Mammary microvascular endothelial cell (primary cell): ENCODE measurements at places on chromosomes 16 and 17. TPM values are rescaled to one million over a fixed set of nuclear protein-coding genes. Genes with fewer than 3 reads are reported as not detected.

Gene TBX2
- total RNA-seq, result under 0.01 and 0.10 TPM in 2 replicates

Gene KRTAP9-2
- total RNA-seq, result not detected in 2 replicates

Gene MYL4
- total RNA-seq, result 2.4 and 2.6 TPM in 2 replicates

Gene CES5A
- not detected in 2 replicates for total RNA-seq

Gene ASIC2
- total RNA-seq, result not detected in 2 replicates

Gene PRAC1
- total RNA-seq, result not detected in 2 replicates

Gene STH
- not detected in 2 replicates for total RNA-seq
